ENCODE measurements at places on chromosomes 3 and 15.
A peak's percentile ranks its signal among the peaks of the same experiment; 100 is the strongest.

GRCh38 chr3:3783210-3783609, 16.0 kb upstream of the LRRN1 start:
- no peak for DNase-seq

GRCh38 chr3:134326126-134326525, 48.1 kb downstream of the AMOTL2 start:
- DNase-seq: no peak

GRCh38 chr3:127220497-127220896, 27.6 kb downstream of the PRR23E start:
- no peak for DNase-seq

GRCh38 chr15:98635848-98636247, 12.5 kb upstream of the IGF1R start:
- DNase-seq: no peak

DNA sequence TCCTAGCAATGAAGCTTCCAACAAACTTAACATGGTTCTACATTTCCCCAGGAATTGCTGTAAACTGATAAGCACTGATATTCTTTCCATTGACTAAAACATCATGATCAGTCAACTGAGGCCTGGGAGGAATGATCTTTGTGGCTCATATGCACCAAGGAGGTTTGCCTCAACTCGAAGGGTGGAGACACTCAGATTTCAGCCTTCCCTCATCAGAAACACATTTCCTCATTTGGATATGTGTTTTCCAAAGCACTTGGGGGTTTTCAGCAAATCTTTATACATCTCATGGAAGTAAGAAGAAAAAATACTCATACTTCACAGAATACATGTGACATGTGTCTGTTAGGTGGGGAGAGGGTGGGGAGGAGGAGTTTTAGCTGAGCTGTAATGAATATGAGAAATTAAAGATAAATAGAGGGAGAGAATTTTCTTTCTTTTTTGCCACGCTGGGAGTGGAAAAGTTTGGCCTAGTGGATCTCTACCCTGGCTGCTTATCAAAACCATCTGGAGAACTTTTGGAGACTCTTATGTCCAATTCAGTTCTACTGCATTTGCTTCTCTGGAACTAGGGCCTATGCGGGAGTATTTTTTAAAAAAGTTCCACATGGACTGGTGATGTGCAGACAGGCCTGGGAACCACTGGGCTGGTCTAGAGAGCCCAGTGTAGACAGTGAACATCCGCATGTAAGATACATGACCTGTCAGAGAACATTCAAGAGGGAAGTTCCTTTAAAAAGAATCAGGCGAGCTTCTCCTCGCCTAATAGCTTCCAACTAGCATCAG, 301.0 kb upstream of the ICE2 start:
- no peak for DNase-seq

GRCh38 chr15:30824518-30825195, 79.1 kb upstream of the FAN1 start:
- no peak for DNase-seq

GRCh38 chr3:188345223-188345622, 191.3 kb downstream of the LPP start:
- DNase-seq: no peak

GRCh38 chr3:94083261-94083660, 20.4 kb downstream of the NSUN3 start:
- no peak for DNase-seq

- DNase-seq: no peak
These were observed 167.9 kb upstream of the BCHE start for GRCh38 chr3:166005126-166005525.

GRCh38 chr3:115141033-115141757, 5.9 kb downstream of the ZBTB20 start:
- no peak for DNase-seq

DNA sequence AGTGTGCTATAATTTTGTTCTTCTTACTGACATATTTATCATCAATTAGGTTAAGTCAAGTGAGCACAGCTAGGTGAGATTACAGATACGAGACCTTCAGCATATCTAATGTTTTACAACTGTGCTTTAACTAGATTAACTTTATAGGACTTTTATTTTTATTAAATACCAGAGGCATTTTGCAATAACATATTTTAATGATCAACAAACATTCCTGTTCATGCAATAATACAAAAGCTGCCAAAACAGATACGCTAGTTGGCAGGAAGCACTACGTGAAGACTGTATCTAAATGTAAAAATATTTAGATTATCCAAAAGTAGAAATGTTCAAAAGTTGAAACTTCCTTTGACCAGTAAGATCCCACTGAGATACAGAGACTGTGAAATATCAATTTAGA, 139.1 kb downstream of the CBLB start:
- no peak for DNase-seq

DNA sequence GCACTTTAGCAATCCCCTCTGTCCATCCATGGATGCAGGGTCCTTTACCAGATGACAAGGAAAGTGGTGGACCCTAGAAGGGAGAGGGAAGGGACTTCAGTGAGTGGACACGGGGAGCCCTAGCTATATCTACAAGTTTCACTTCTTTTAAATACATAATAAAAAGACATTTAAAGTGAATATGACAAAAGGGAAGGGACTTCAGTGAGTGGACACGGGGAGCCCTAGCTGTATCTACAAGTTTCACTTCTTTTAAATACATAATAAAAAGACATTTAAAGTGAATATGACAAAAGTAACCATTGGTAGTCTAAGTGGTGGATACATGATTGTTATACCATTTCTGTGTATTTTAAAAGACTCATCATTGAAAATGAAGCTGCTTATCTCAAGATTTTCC, 81.9 kb upstream of the HES1 start:
- DNase-seq: no peak

DNA sequence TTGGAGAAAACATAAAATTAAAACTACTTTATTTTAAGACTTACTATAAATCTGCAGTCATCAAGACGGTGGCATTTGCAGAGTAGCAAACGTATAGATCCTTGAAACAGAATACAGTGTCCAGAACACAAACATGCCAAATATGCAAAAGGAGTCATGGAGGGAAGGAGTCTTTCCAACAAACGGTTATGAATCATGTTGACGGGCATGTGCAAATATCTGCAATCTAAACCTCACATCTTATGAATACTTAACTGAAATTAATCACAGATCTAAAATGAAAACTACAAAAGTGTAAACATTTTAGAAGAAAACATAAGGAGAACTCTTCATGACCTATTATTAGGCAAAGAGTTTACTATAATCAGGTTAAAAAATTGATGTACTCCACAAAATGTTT, 69.4 kb downstream of the TFRC start:
- DNase-seq: no peak

DNA sequence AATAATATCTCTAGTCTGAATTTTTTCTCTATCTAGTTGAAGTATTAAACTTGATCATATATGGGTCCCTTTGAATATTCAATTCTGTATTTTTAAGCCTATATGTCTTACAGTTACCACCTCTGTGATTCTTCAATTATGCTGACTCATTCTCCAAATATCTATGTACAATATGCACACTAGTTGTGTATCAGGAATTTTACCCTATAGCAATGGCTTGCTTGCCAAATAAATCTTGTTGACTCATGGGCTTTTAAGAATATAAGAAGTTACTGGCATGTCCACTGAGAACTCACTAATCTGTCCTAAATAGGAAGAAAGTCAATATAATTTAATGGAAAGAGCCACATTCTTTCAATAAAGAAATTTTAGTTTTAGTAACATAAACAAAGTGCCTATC, 656.3 kb downstream of the RBMS3 start:
- DNase-seq: no peak

GRCh38 chr3:24678421-24678865, 183.8 kb upstream of the THRB start:
- DNase-seq: no peak

GRCh38 chr3:115666920-115667737, 43.8 kb downstream of the GAP43 start:
- DNase-seq: no peak

DNA sequence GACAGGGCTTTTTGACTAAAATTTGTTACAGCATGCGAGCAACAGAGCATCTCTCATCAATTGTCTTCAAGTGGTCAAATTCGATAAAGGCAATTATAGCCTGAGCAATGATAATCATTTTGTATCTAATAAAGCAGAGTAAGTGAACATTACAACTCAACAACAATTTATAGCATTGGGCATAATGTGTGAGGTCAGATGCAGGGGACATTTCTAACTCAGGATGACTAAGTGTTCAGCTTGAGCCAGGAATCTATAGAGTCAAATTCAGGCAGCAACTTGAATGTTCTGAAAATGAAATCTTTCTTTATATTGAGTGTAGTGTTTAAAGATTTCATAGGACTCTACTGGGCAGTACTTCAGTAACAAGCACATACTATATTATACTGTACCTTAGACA, 1226.0 kb downstream of the ZPLD1 start:
- DNase-seq: no peak

DNA sequence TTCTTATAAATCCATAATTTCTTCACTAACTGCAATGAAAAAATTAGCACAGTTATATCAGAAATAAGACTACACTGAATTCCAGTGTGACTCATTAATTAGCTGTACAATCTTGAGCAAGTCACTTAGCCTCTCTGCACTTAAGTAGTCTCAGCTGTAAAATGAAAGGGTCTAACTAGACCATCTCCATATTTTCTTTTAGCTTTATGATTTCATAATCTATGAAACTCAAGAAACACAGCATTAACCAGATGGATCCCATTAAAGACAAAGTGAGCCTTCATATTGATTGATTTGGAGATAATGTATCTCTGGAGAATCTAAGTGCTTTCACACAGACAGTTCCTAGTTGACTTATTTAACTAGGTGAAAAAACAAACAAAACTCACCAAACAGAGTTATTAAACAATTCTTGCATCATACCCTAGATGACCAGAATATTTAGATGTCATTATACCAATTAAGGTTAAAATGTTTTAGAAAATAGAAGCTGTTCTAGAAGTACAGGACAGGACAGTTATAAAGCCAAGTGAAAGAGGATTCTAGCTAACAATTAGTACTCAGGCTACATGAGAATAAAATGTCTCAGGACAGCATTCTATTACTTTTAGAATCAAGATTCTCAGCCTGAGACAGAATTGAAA, 11.2 kb downstream of the CSNK1G1 start:
- no peak for DNase-seq

- no peak for DNase-seq
These were observed 736.4 kb downstream of the FHIT start for GRCh38 chr3:60514866-60515265.

DNA sequence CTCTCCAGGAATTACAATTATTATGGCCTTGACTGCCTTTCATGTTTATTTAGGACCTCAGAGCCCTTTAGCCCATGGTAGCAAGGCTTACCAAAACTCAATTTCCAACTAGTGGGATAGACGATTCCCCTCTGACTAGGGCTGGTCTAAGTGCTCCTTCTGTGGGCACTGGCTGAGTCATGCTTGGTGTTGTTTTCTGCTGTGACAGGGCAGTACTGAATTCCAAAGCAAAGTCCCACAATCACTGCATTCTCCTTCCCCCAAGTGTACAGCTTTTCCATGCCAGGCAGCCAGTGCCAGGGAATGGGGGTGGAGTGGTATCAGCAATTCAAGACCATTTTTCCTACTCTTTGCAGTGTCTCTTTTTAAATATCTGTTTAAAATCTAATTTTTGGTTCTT, 509.0 kb upstream of the NECTIN3 start:
- no peak for DNase-seq

DNA sequence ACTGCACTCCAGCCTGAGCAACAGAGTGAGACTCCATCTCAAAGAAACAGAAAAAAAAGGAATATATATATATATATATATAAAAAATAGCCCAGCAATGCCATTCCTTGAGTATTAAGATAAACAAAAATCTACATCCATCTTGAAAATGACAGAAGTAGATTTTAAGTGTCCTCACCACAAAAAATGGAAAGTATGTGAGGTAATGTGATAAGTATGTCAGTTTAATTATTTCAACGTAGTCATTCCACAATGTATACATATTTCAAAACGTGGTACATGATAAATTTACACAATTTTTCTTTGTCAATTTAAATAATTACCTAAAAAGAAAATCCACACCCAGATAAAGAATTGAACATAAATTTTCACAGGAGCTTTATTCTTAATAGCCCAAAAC, 54.9 kb downstream of the HCN4 start:
- no peak for DNase-seq

DNA sequence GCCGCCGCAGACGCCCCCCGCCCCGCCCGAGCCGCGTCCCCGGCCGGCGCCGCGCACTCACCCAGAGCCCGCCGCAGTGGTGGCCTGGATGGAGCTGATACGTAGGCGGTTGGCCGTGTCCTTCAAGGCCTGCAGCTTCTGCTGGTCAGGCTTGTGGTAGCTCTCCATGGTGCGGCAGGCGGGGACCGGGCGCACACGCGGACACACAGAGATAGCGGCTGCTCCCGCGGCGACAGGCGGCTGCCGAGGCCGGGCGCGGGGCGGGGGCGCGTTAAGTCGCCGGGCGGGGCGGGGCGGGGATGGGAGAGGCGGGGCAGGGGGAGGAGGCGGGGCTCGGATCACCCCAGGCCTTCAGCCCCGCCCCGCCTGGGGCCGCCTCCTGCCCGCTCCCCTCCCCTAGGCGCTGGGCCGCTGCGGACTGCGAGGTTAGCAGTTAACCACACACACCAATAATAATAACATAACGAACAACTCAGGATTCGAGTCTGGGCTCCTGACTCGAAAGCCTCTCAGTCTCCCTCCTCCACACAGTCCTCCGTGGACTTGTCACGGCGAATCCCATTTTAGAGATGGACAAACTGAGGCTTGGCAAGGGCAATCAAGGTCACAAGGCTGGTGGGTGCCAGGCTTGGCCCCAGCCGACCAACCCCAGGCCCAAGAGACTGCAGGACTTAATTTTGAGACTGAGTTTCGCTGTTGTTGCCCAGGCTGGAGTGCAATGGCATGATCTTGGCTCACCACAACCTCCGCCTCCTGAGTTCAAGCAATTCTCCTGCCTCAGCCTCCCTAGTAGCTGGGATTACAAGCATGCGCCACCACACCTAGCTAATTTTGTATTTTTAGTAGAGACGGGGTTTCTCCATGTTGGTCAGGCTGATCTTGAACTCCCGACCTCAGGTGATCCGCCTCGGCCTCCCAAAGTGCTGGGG, at the start of gene TKT:
TKT (minus strand) TSS at position 248 of the 929 bp plus-strand sequence; CDS start at position 168, 80 bp downstream.
- peak; percentile 60 for DNase-seq

GRCh38 chr15:31163769-31164572, 62.4 kb upstream of the TRPM1 start:
- no peak for DNase-seq

- DNase-seq: no peak
These were observed 15.1 kb downstream of the LINGO1 start for GRCh38 chr15:77617476-77618230.

- no peak for DNase-seq
These were observed 91.7 kb upstream of the NAALADL2 start for GRCh38 chr3:174767406-174767805.

DNA sequence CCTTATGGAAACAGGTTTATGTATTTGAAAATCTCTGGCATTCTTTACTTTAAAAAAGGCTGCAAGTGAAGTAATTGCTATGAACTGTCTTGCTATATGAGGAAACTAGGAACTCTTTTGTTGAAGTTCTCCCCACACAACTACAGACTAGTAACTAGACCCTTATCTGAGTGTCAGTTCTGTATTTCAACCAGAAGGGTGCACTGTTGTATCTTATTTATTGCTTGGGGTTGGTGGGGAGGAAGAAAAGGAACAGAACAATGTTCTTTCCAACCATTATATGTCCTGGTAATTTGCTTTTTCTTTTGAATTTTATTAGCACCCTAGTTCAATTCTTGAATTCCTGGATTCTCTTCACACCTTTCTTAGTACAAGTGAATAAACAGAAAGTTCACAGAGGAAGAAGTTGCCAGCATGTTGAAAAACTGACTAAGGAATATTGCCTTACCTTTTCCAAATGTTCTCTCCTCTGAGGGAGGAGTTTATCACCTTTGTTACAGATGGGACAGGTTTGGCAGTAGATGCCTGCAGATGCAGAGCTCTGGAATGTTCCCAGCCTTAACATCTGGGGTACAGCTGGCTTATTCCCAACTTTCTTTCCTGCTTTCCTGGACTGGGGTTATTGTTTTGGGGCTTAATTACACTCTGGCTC, 162.4 kb upstream of the CFAP20DC start:
- peak; percentile 52 for DNase-seq

Measured in NCI-H1105 treated with DMSO at 0.1 percent for 48 hours (cell line).